ENCODE measurements at places on chromosomes 7 and 10.

DNA sequence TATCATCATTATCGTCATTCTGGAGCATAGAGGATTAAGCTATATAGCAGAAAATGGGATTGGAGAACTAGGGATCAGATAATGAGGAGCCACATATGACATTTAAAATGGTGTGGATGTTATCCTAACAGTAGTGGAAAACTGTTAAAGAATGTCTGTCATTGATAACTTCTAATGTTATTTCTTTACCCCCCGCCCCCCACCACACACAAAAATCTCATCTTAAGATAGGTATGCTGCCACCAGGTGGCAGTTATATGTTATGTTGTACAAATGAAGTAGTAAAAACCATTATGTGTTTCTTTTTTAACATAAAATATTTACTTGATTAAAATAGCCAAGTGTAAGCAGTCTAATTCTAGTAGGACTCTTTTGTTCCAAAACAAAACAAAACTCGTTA is 13.0 kb downstream of the AKAP9 start:
- DNase-seq: no peak

DNA sequence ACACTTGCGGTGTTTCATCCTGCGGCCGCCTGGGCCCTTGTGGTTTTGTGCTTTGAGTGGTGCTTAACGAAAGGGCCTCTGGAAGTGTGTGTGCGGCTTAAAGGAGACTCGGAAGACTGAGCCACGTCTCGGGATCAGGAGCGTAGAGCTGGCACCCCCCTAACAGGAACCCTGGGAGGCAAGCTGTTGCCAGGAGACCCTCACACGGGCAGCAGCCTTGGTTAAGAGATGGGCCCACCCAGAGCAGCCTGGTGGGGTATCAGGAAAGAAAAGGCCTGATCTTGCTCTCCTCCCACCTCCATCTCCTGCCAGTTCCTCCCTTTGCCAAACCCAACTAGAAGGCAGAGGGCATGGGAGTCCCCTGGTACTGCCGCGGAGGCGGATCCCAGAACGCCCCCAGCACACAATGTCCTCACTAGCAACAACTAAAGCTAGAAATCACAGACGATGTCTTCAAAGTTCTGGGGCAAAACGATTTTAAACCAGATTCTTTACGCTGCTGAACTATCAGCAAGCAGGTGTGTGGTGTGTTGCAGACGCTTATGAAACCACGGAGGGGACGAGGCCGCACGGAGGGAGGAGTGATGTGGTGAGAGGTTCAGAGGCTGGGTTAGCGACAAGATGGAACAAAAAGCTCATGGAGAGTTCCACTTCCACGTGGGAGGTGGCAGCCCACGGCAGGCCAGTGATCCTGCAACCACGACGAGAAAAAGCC is 67.0 kb upstream of the INPP5A start:
- DNase-seq: no peak

GRCh38 chr10:11263767-11264166 is 246.1 kb downstream of the CELF2 start:
- no peak for DNase-seq

- DNase-seq: no peak
These were observed 188.4 kb upstream of the CACNA2D1 start for GRCh38 chr7:82631998-82632397.

GRCh38 chr10:3986493-3987142 is 201.6 kb upstream of the KLF6 start:
- no peak for DNase-seq

DNA sequence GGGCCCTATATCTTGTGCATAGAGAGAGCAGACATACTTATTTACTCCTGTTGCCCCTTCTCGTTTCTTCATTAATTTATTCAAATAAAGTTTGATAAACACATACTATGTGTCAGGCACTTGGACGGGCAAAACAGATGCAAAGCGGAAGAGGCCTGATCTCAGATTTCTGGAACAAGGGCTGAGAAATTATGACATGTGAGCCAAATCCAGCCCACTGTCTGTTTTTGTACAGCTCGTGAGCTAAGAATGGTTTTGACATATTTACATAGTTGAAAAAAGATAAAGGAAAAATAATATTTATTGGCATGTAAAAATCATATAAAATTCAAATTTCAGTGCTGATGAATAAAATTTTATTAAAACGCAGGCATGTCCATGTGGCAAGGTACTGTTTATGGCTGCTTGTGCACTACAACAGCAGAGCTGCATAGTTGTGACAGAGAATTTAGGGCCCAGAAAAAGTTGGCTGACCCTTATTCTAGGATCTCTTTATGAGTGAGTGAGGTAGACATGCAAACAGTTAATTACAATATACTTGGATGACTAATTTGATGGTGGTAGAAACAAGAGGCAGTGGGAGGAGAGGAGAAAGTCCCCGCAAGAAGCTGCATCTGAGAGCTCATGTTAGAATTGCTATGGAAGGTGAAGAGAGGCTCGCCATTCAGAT is 68.1 kb upstream of the ITPRID1 start:
- no peak for DNase-seq

DNA sequence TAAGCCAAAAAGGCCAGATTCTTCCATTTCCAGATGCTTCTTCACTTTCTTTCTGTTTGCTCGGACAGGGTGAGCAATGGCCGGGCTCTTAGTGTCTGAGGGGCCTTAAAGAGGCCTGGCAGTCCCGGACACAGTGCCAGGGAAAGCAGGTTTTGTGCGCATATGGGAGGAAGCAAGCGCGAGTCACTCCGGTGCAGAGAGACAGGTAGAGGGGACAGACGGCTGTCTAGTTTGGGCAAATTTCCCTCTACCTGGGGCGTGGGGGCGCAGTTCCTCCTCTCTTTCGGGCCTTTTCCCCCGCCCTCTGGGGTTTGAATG is 4.7 kb downstream of the NEUROD6 start:
- no peak for DNase-seq

DNA sequence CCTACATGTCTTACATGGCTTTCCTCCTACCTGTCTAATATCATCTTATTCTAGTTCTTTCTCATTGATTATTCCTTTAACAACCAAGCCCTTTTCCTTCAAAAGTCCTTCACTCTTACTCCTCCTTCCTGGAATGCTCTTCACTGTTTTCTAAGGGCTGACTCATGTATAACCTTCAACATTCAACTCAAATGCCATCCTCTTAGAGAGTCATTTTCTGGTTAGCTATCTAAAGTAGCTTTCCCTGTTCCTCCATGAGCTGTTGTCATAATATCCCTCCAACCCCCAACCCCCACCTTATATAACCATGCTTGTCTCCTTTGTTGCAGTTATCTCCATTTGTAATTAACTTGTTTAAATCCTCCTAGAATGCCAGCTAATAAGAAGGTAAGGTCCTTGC is 286.8 kb downstream of the ADK start:
- no peak for DNase-seq

- DNase-seq: no peak
These were observed 61.0 kb downstream of the VIPR2 start for GRCh38 chr7:159083698-159084068.

DNA sequence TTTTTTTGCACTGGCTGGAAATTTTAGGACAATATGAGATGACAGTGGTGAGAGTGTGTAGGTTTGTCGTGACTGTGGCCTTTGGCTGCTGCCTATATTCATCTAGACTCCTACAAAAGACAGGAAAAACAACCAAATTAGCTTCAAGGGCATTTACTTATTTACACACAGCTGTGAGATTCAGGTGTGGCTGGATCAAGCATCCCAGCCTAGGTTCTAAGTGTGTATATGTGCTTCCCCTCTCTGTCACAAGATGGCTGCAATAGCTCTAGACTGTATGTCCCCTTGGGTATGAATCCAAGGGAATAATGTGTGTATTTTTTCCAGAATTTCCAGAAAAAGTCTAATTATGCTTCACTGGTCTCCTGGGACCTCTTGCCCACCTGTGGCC is 25.5 kb upstream of the INPP5A start:
- no peak for DNase-seq

DNA sequence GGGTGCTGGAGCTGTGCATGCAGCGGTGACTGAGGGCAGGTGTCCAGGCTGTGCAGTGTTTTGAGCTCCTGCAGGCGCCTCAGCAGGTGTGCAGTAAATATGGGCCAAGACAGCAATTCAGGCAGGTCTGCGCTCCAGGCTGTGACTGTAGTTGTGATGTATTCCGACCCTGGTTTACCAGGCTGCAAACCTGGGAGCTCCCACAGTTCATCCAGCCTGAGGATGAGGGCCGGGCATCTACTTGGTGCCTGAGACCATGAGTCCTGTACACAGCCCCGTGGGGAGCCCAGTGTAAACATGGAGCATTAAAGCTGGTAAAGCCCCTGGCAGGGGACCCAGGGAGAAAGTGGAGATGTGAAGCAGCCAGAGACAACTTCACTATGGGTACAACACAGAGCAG is 82.8 kb downstream of the VOPP1 start:
- no peak for DNase-seq

DNA sequence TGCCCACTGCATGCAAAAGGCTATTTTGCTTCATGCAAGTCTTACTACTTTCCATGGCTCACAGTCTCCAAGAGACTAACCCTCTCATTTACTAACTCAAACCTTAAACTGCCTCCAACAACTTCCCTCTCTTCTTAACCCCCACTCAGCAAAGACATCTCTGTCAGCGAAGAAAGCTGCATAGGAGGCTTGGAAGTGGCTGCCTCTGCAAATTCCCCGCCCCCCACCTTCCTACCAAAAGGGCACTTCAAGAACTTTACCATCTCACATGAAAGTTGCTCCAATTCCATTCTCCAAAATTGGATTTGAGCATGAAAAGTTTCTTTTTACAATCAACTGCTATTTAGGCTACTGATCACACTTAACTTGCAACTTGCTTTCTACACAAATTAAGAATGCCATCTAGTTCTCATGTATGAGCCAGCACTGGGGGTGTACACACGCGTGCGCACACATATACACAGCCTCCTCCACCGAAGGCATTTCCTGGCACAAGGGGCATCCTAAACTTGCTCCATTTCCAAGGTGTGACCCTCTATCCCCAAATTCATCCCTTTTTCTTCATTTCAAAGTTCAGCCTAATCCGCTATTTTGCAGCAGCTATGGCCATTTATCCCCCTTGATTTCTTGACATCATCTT is 1.8 kb downstream of the CCDC6 start:
- no peak for DNase-seq

DNA sequence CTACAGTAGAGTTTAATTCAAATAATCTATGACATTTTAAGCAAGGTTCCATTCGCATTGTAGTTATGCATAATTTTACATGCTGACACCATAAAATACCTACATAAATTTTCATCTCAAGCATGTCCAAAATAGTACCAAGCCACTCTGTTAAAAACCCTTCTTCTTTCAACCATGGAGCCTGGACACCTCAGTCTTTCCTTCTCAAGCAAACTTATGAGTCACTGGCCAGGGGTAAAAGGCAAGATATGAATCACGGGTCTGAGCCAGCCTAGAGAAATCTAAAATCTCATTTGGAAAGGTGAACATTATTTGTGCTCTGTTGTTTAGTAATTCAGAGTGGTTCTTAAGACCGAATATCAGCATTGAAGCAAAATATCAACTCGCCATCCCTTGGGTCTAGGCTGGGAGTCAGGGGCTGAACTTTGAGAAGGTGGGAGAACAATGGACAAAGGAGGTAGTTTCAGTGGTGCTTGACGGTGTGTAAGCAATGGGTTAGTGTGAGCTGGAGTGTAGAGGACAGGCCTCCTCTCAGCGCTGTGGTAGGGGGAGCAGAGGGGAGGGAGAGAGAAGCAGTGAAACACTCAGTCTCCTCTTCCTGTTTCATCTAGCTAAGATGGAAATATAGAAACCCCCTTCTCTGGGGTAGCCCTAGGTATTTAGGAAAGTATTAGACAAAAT is 19.1 kb upstream of the GPAM start:
- no peak for DNase-seq

- DNase-seq: no peak
These were observed 10.6 kb upstream of the GRB10 start for GRCh38 chr7:50793120-50793946.

DNA sequence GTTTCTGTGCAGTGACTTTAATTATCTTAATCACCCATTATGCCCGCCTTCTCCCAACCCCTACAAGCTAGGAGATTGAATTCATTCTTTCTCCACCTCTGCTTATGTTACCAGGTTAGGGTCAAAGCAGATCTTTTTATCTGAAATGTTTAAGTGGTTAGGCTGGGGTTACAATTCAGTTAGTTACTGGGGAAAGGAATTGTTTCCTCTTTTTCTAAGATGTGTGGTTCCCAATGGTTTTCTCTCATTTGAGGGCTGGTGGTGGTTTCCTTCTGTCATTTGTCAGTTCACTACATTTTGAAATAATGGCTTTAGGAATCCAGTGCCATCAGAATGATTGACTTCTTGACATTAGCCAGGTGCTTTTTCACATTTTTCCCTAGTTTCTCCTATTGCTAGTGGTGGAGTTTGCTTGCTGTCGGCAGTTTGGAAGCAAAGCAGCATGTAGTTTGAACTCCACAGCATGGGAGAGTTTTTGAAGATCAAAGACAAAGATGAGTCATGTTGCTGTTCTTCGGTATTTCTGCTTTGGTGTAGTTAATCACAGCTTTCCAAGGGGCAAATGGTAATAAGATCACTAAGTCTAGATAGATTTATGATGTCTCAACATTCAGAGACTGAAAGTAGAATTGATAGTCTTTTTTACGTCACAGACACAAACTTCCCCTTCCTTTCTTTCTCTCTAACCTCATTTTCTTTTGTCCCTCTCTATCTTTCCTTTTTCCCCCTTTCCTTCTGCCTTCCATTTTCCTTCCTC is 168.2 kb downstream of the SND1 start:
- no peak for DNase-seq

- DNase-seq: no peak
These were observed 103.7 kb downstream of the DNAJB6 start for GRCh38 chr7:157440346-157441022.

- no peak for DNase-seq
These were observed 16.3 kb upstream of the SAR1A start for GRCh38 chr10:70186571-70186970.

GRCh38 chr7:63077841-63078240 is 920.8 kb upstream of the ZNF722 start:
- no peak for DNase-seq

DNA sequence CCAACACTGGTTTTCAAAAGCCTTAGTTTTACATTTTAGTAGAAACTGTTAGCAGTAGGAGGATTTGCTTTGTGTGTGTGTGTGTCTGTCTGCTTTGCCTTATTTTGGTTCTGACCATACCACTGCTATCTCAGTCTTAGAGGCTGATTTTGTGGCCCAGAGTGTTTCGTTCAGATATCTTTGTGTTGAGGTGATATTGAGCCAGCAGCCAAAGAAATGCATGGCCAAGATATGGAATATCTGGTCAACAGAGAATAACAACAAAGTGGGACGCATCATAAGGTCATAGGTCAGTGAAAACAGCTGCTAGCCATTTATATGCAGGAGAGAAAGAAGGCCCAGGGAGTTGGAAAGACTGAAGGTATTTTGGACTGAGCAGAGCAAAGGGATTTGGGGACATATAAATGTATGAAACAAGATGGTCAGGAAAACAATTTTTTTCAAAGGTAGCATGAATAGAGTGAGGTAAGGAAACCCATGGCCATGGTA is 47.7 kb downstream of the KIAA1217 start:
- no peak for DNase-seq

- DNase-seq: no peak
These were observed 86.5 kb upstream of the NMT2 start for GRCh38 chr10:15254808-15255648.

Measured in stimulated activated CD8-positive, alpha-beta memory T cell treated with anti-CD3 and anti-CD28 coated beads, Interleukin-4, amount 100 ng/mL, for 4 hours (primary cell).